ENCODE measurements at places on chromosomes 4 and X. TPM values are rescaled to one million over a fixed set of nuclear protein-coding genes. Genes with fewer than 3 reads are reported as not detected.

The KLB gene
- total RNA-seq = not detected

The EVC2 gene
- total RNA-seq = 0.49 TPM

The CXCL10 gene
- total RNA-seq = 10.5 TPM

The SLC16A2 gene
- 0.05 TPM for total RNA-seq

The PRRG1 gene
- total RNA-seq = not detected

The GATA1 gene
- total RNA-seq = not detected

The AMELX gene
- not detected for total RNA-seq

The MAP7D2 gene
- 0.12 TPM for total RNA-seq

The EDA2R gene
- total RNA-seq = 5.8 TPM

The UGT2B11 gene
- total RNA-seq = not detected

The KCNE5 gene
- 0.37 TPM for total RNA-seq

The CENPVL2 gene
- not detected for total RNA-seq

The MAGEC3 gene
- total RNA-seq = not detected

The MND1 gene
- 8.2 TPM for total RNA-seq

The FRMPD3 gene
- total RNA-seq = not detected

The TEX13B gene
- not detected for total RNA-seq

The HTN1 gene
- total RNA-seq = not detected

The SAT1 gene
- 83.4 TPM for total RNA-seq

The JADE3 gene
- 0.63 TPM for total RNA-seq

The PDE5A gene
- total RNA-seq = 0.49 TPM

The S100G gene
- not detected for total RNA-seq

The PRDM5 gene
- not detected for total RNA-seq

The SLC25A53 gene
- 7.1 TPM for total RNA-seq

The CT55 gene
- total RNA-seq = not detected

The SATL1 gene
- not detected for total RNA-seq

The FAM184B gene
- total RNA-seq = not detected

The NSDHL gene
- total RNA-seq = 16.3 TPM

The FAM236D gene
- total RNA-seq = not detected

The ANKRD17 gene
- total RNA-seq = 65.0 TPM

The DOCK11 gene
- 67.3 TPM for total RNA-seq

The LEF1 gene
- 215 TPM for total RNA-seq

The PITX2 gene
- total RNA-seq = not detected

The CXXC4 gene
- not detected for total RNA-seq

The RGN gene
- total RNA-seq = not detected

The CT45A1 gene
- not detected for total RNA-seq

The BMPR1B gene
- total RNA-seq = not detected

The HSFX4 gene
- not detected for total RNA-seq

The TMEM271 gene
- not detected for total RNA-seq

The EPGN gene
- total RNA-seq = not detected

The GUCY2F gene
- total RNA-seq = not detected

The PTPN13 gene
- total RNA-seq = 0.88 TPM

The UCHL1 gene
- 0.20 TPM for total RNA-seq

The VSIG4 gene
- total RNA-seq = not detected

The RPS6KA6 gene
- not detected for total RNA-seq

The PROM1 gene
- total RNA-seq = not detected

The MXRA5 gene
- not detected for total RNA-seq

The RAB41 gene
- not detected for total RNA-seq

The PHKA2 gene
- total RNA-seq = 19.8 TPM

The VCX gene
- not detected for total RNA-seq

The RBM47 gene
- total RNA-seq = 4.7 TPM

The SLC7A11 gene
- total RNA-seq = 3.7 TPM

The SLC10A4 gene
- not detected for total RNA-seq

The SLC6A14 gene
- total RNA-seq = not detected
